ENCODE measurements at places on chromosomes 2 and 18. TPM values are rescaled to one million over a fixed set of nuclear protein-coding genes. Genes with fewer than 3 reads are reported as not detected.
A peak's percentile ranks its signal among the peaks of the same experiment; 100 is the strongest.

The RETREG2 gene
- total RNA-seq: 54.2 TPM

The HRH4 gene
- total RNA-seq: not detected

DNA sequence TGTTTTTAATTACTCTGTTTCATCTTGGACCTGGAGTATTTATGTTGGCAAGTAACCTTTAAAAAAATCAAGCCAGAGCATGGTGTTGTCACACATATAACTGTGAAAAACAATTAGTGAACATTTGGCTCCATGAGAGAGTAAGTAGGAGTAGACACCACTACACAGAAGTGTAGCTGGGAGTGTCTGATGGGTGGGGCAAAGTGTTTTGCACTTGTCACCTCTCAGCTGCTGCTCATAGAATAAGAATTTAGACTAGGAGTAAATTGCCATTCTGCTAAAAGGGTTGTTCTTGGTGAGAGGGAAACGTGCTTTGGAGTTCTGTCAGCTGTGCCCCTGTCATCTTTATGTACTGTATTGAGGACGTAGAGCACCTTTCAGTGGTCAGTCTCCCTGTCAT is 114.5 kb downstream of the TTC27 start:
- no peak for DNase-seq

DNA sequence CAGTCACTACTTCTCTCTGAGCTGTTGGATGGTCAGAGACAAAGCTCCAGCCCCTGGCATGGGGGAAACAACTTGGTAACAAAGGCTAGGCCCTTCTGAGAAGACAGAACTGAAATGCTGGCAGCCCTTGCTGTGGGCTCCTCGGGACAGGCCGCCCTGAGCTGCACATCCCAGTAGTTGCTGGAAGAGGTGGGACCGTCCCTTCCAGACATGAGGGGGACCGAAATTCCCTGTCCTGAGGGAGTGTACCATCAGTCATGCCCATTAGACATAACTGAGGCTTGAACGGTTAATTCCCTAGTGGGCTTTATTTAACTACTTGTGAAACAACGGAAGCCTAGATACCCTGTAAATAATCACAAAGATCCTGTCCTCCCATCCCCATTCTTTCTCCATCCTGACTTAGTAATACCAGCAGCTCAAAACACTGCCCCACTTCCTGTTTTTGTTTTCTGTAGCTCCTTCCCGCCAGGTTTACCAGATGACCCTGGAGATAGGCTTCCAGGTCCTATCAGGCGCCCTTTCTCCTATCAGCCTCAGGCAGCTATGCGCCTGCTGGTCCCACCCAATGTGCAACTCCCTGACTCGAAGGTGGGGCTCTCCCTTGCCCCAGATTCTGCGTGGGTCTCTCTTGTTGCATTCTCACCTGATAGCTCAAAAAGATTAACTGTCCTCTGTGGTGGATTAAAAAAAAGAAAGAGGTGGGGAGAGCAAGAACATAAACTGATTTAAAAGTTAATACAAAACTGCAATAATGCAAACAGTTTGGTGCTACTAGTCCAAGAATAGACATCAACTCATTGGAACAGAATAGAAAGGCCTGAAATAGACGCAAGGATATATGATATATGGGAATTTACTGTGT is 37.0 kb upstream of the NT5DC4 start:
- no peak for DNase-seq

- DNase-seq: no peak
Measured at GRCh38 chr2:133561045-133561852, 7.0 kb downstream of the NCKAP5 start.

DNA sequence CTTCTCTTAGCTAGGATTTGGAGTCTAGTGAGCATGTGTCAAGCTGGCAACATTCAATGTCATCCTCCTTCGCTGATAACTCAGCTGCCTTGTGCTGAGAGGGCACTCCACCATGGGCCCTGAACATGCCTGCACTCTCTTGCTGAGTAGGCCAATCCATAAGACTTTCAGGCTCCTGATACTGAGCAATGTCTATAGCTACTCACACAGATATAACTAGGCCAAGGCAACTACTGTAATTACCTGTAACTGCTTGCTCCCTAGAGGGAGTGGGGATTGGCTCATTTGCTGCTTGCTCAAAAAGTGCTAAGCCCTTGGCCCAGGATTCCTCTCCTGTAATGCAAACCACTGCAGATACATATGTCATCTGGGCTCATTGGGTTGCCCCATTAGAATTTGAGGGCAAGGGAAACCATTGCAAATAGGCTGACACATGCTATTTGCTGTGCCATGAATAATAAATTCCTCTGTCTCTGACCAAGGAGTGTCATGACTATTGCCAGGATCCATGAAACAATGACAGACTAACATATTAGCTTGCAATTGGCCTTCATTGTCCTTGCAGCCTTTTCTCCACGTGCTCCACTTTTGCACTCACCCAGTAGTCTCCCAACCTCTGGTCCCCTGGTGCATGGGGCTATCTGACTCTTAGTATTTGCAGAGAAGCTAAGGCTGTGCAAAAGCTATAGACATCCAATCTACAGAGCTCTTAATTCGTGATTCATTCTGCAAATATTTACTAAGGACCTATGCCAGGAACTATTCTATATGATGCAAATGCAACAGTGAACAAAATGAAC is 36.9 kb upstream of the BMPR2 start:
- DNase-seq: no peak

- DNase-seq: no peak
Measured at GRCh38 chr18:36442717-36443116, 145.2 kb downstream of the FHOD3 start.

DNA sequence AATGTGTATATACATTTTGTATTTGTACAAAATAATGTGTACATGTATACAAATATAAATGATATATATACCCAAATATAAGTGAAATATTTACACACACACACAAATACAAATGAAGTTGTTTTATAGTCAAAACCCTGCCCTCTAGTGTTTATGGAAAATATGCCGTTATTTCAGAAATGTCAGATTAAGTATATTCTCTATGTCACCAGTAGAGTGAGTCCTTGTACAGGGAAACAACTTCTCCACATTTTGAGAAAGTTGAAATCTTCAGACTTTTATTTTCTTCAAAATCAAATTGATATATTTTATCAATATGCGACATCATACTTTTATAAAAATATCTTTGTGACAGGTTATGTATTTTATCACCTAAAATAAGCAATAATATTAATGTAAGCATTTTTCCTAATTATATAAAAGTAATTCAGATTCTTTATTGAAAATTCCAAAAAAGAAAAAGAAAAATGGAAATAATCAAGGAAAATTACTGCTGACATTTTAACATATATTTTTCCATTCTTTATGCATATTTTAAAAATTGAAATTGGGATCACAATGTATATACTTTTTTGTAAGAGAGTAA is 22.4 kb downstream of the ARL6IP6 start:
- DNase-seq: no peak

DNA sequence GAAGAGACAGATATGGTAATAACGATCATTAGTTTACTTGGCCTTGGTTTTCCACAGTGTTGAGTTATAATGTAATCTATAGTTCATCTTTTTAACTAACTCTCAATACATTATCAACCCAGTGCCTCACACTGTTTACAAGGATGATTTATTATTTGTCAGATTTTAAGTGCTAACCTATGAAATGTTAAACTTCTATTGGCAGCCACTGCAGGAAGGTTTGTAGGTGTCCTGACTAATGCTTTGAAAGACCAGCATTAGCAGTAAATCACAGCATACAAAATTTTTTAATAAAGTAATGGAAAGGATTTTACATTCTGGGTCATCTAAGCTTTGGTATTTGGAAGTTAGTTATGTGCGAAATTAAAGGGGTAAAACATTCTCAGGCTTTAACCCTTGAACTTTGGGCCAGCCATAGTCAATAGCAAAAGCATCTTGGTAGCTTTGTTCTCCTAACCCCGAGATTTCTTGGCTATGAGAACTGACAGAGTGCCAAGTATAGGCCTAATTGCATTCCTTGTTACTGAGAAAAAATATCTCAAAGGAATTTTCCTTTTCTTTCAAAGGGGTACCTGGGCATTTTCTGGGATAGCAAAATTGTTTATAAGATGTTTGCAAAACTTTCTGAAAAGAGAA is 30.6 kb downstream of the SPATS2L start:
- no peak for DNase-seq

The LIPG gene
- total RNA-seq: not detected

The CPLX4 gene
- not detected for total RNA-seq

DNA sequence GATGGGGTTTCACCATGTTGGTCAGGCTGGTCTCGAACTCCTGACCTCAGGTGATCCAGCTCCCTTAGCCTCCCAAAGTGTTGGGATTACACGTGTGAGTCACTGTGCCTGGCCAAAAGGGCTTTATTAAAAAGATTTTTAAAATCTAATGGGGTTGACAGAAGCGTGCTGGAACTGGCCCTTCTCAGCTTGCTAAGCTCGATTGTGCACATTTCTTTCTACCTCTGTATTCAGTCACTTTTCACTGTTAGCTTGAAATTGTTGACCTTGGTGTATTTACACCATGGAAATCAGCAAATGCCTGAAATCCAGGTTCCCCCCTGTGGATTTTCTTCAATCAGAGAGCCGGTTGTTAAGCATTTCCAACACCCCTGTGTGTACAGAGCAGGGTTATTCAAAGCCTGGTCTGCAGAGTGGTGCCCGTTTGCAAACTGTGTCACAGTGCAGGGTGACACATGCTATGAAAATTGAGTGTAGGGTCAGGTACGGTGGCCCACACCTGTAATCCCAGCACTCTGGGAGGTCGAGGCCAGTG is 140.2 kb downstream of the TGIF1 start:
- DNase-seq: no peak

- no peak for DNase-seq
Measured at GRCh38 chr2:23556929-23557328, 171.9 kb downstream of the KLHL29 start.

The RDH14 gene
- total RNA-seq: 56.9 TPM

DNA sequence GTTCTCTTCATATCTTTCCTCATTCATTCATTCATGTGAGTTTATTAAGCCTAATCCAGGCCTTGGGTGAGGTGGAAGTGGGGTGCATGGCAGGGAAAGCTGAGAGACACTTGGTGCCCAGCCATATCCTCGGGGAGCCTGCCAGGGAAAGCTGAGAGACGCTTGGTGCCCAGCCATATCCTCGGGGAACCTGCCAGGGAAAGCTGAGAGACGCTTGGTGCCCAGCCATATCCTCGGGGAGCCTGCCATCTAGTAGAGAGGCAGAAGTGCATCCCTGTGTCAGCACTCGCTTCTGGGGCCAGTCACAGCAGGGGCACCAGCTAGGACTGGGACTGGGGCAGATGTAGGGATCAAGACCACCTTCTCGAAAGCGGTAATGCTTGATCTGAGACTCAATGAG is 39.4 kb downstream of the DDX18 start:
- no peak for DNase-seq

DNA sequence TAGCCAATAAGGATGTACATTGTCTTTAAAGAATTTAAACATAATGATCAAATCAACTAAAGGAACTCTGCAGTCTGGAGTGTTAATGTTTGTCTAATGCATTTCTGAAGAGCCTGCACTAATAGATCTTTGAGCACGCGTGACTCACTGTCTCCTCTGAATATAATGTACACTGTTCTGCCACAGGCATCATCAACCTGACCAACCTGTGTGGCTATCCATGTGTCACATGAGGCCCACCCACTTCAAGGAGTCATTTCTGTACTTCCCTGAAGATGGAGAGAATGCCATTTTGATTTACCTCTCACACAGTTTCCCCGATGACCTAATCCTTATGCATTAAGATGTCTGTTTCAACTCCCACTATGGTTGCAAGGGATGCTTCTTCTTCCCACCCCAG is 434.0 kb upstream of the SPHKAP start:
- no peak for DNase-seq

- DNase-seq: no peak
Measured at GRCh38 chr18:59928201-59928600, 28.4 kb downstream of the PMAIP1 start.

DNA sequence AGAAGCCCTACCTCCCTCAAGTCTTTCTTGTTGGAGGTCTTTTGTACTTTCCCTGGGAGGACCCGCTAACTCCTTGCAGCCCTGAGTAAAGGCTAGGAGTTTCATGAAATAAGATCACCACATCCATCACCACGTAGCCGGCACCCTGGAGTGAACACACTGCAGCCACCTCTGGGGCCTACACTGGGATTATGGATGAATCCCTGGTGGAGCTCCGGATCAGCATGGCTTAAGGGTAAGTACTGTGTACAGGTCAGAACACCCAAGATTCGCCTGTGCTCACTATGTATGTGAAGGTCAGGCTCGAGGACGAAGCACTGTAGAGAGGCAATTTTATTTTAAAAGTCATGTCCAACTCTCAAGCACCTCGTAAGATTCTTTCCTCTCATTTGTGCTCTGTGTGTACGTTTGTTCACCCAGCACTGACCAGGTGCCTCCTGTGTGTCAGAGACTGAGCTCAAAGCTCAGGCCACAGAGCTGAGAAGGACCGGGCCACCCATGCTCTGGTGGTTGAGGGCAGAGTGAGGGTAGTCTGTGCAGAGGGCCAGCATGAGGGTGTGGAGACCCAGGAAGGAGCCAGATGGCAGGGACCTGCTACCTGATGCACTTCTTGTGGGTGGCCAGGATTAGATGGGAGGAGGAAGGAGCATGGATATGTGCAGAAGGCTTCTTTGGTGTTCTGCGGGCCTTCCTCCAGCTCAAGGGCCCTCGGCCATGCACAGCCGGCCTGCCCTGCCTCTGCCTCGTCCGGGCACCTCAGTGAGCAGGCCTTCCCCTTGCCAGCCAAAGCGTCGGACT is 66.7 kb upstream of the TFCP2L1 start:
- no peak for DNase-seq

DNA sequence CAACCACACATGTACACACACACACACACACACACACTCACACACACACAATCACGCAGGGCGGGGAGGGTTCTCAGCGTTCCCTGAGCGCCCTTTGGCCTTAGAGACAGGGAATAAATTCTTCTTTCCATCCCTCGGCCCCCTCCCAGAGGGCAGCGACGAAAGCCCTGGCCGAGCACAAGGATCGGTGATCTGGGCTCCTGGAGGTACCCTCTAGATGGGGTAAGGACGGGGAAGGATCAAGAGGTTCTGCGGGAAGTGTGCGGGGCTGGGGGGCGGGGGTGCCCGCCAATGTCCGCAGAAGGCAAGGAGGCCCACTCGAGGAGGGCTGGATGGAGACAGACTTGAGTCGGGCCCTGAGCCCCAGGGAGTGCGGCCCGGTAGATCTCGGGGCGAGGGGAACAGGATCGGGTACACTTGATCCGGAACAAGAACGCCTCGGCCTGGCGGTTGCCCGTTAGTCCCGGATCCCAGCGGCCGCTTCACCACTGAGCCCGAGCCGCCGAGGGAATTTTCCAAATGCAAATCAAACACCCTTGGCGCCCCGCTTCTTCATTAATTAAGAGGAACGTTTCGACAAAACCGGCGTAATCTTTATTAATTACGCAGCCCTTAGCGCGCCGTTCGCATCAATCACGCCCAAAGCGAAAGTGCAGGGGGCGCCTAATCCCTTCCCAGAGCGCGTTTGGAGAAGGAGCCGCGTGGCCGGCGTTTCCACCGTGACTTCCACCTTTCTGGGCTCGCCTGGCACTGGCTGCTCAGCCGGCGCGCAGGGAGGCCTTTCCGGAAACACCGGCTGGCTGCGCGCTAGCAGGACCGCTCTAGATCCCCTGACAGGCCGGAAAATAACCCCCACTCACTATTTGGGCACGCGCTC is 7.0 kb upstream of the PAX3 start:
- DNase-seq: peak; percentile 82

GRCh38 chr2:60495041-60495625 is 58.3 kb downstream of the BCL11A start:
- no peak for DNase-seq

GRCh38 chr2:32553829-32554432 is 73.9 kb upstream of the TTC27 start:
- DNase-seq: no peak

GRCh38 chr18:55264108-55264507 is 304.8 kb upstream of the CCDC68 start:
- no peak for DNase-seq

- no peak for DNase-seq
Measured at GRCh38 chr2:178193823-178194599, at the start of gene OSBPL6. Gene OSBPL6, plus strand, starts transcription at chr2:178194512. Its CDS starts 111,673 bp downstream, at chr2:178306185.

The IL36B gene
- total RNA-seq: not detected

Measured in esophagus muscularis mucosa (tissue), 4 donors.